ENCODE measurements at places on chromosomes 4 and X. TPM values are rescaled to one million over a fixed set of nuclear protein-coding genes. Genes with fewer than 3 reads are reported as not detected.

PDE5A gene
- total RNA-seq: 49.6 TPM

CXCL6 gene
- 8.4 TPM for total RNA-seq

TLR7 gene
- 1.6 TPM for total RNA-seq

PRAF2 gene
- total RNA-seq: 13.9 TPM

PCDH18 gene
- total RNA-seq: 12.3 TPM

PNPLA4 gene
- total RNA-seq: 23.1 TPM

PNMA6A gene
- 5.1 TPM for total RNA-seq

FABP2 gene
- total RNA-seq: not detected

HSFX1 gene
- 6.2 TPM for total RNA-seq

TSC22D3 gene
- 480 TPM for total RNA-seq

ERCC6L gene
- 0.85 TPM for total RNA-seq

GLRA3 gene
- total RNA-seq: 0.17 TPM

SPANXA2 gene
- total RNA-seq: 3.2 TPM
